Natural killer cell (primary cell): ENCODE measurements at places on chromosomes 2 and 18.

DNA sequence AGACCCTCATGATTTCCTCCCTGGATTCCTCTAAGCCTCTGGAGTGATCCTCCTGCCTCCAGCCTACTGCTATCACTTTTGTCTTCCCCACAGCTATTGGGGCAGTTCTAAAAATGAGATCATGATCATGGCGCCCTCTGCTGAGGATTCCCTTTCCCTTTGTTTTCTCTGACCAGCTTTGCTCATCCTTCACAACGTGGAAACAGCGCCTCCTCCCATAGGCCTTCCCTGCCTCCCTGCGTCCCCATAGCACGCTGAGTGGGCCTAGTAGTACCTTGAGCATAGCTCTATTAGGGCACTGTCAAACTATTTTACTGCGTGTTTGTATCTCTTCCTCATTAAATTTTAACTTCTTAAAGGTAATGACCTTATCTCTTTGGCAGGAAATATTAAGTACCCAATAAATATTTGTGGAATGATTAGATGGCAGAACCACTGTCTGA, 207.0 kb upstream of the FANCL start:
- DNase-seq, result no peak

DNA sequence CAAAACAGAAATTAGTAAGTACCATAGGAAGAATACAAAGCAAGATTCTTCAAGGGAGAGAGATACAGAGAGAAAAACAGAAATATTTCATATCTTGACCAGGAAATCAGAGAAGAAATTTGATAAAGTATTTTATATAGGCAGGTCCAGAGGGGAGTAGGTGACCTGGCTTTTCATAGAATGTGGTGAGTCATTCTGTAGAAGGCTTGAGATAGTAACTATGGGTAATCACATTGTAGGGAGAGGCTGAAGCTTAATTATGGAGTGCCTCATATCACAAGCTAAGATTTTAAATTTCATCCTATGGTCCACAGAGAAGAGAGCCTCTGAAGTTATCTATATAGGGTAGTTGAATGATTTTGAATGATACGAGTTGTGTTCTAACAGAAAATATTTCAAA, 195.0 kb upstream of the CYRIA start:
- no peak for DNase-seq

DNA sequence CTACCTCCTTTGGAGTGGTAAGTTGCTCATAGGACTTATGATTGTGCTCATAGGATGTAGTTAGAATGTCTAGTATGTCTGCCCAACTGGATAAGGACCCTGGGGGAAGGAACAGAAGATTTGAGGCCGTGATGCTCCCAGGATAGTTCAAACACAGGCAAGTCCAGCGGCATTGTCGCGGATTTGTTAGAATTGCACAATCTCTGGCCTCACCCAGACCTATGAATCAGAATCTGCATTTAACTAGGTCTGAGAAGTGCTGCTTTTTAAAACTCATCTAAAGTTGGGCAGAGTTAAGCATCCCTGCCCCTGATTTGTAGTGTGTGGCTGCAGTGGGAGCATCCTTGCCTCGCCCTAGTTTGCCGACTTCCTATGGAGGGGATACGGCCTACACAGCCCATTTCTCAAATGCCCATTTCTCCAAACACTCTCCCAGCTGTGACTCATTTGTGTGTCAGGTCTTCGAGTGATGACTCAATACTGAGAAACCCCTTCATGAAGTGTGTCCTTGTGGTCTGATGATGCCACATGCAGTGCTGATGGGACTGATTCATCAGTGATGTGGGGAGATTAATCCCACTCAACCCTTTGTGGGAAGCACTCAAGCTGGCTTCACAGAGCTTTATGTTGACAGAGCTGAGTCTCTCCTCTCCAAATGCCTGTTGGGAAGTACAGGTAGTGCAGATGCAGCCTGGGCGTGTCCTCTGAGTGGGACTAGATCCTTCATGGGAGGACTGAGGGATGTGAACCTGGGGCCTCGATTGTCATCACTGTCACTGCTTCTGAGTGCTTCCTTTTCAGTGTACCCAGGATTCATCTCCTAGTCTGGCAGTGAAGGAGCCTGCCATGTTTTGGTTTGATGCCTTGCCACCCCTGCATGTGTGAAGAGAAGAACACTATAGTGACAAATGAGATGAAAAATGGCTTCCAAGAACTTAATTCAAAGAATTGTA, 18.7 kb downstream of the SMIM21 start:
- no peak for DNase-seq

DNA sequence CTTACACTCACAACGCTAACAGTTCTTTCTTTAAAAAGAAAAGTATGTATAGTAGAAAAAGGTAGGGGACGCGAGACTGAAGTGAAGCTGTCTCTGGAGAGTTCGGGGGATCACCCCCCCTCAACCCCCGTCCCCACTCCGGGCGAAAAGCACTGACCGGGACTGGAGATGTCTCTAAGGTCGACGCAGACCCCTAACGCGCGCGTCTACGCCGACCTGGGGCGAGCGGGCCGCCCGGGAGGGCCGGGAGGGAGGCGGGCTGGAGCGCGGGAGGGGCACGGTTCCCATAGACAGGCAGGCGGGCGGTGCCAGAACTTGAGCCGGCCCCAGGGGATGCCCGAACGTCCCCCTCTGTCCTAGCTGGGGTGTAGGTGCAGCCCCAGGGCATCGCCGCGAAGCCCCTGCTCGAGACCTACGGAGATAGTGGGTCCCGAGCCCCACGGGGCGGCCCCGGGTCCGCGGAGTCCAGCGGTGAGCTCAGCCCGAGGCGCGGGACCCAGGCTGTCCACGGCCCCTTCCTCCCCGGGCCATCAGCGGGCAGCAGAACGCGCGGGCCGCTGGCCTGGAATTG, 82.2 kb downstream of the CHRNA1 start:
- DNase-seq, result peak; percentile 60

- DNase-seq, result no peak
These were observed 64.3 kb upstream of the RTN4 start for GRCh38 chr2:55114597-55114996.

DNA sequence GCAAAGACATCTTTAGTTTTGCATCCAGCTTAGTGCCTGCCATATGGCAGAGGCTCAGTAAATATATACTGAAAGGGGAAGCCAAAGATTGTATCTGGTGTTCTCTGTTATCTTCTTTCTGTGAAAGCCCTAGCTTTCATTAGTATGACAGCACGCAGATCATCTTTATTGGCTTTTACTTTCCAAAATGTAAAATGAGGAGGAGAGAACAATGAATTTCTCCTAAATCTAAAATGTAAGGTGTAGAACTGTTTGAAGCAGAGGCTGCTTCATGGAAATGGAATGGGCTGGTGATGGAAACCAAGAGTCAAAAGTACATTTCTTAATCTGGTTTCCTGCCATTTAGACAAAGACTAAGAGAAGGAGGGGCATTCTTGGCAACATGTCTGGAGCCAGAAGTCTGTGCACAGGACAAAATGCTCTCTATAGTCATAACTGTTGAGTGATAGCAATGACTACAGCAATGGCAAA, 1029.9 kb upstream of the PIK3C3 start:
- no peak for DNase-seq

GRCh38 chr2:2850859-2851258, 519.8 kb upstream of the MYT1L start:
- DNase-seq, result no peak

DNA sequence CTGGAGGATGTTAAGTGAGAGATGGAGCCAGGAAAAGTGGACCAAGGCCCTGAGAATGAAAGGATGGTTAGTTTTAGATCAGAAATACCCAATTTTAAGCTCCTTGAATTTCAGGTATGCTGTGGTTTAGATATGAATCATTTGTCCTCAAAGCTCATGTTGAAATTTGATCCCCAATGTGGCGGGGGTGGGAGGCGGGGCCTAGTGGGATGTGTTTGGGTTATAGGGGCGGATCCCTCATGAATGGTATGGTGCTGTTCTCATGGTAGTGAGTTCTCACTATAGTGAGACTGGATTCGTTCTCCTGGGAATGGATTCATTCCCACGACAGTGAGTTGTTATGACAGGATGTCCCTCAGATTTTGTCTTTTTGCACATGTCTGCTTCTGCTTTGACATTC, 11.4 kb downstream of the MYO5B start:
- no peak for DNase-seq

- peak; percentile 76 for DNase-seq
These were observed 754.9 kb downstream of the RNF144A start for GRCh38 chr2:7672027-7672684.

- no peak for DNase-seq
These were observed 127.8 kb upstream of the SIX3 start for GRCh38 chr2:44813658-44814057.

DNA sequence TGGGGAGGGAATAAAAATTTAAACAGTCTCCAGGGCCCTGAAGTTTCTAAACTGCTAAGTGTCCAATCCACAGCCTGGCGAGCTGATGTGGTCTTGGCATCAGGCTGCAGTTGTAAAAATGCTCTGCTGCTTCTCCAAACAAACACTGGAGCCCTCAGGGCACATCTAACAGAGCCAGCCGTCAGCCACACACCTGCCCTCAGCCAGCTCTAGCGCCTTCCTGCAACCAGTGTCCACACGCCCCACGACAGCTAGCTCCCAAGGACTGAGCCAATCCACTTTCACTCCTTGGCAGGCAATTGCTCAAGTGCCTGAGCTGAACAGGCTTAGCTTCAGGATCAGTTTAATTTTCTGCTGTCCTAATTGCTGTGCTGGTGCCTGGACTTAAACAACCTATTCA, 446.4 kb upstream of the RAB12 start:
- no peak for DNase-seq

DNA sequence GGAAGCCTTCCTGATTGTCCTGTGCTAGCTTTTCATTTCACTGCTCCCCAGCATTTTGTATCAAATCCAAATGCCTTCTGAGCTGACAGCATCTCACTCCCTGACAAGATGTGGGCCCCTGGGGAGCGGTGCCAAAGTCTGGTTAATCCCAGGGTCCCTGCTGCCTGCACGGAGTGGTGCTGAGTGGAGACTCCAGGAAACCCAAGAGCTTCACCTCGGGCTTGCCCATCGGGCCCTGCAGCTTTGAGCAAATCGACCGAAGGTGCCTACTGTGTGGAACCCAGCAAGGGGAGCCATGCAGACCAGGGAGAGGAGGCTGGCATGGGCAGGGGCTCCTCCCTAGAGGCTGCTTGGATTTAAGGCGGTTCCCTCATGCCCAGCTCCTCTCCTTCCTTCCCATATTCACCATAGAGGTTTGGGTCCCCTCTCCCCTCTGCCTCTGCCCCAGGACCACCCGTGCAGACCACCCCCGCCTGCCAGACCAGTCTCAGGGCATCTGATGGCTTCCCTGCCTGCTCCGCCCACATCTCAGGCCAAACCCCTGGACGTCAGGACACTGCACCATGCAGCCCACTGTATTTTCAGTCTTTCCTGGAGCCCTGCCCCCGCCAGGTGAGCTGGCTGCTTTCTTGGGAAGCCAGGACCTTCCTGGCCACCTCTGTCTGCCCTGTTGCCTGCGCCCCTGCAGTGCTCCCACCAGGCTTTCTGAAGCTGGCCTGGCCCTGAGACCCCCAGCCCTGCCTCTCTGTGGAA, 37.8 kb downstream of the RRM2 start:
- no peak for DNase-seq

DNA sequence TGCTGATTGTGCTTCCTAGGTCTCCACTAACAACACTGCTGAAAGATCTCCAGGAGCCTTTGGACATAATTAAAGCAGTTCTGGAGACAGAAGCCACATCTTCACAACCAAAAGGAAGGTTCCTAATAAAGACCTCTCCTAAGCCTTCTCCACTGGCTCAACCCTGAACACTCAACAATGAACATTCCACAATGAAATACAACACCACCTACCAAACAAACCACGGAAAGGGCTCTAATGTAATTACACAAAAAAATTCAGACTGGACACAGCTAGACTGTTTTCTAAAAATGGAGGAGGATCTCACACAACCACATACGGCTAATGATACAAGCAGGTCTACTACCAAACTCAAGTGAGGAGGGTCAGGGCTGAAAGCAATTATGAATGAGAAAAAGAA, 43.6 kb downstream of the NOL10 start:
- DNase-seq, result no peak

- DNase-seq, result no peak
These were observed 3.4 kb downstream of the HS6ST1 start for GRCh38 chr2:128315122-128315828.

- no peak for DNase-seq
These were observed 42.1 kb downstream of the CAPN13 start for GRCh38 chr2:30765191-30765590.

- DNase-seq, result no peak
These were observed 8.9 kb downstream of the ZFP36L2 start for GRCh38 chr2:43217228-43218154.

- no peak for DNase-seq
These were observed 9.8 kb downstream of the KCNF1 start for GRCh38 chr2:10921525-10921924.

DNA sequence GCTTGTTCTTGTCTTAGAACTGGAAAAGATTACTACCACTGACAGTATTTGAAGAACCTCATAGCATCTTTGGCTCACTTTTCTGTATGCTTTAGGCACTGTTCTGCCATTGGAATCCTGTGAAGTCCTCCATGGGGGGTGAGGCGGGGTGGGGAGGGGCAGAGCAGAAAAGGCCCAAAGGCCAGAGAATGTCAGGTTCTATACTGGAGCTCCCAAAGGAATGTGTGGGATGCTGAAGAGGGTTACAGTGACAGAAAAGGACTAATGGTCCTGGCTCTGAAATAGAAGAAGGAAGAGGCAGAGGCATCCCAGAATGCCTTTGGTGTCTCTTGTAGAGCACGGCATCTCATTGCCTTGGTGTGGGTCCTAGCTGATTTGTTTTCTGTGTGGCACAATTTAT, 141.9 kb downstream of the HAUS1 start:
- no peak for DNase-seq

DNA sequence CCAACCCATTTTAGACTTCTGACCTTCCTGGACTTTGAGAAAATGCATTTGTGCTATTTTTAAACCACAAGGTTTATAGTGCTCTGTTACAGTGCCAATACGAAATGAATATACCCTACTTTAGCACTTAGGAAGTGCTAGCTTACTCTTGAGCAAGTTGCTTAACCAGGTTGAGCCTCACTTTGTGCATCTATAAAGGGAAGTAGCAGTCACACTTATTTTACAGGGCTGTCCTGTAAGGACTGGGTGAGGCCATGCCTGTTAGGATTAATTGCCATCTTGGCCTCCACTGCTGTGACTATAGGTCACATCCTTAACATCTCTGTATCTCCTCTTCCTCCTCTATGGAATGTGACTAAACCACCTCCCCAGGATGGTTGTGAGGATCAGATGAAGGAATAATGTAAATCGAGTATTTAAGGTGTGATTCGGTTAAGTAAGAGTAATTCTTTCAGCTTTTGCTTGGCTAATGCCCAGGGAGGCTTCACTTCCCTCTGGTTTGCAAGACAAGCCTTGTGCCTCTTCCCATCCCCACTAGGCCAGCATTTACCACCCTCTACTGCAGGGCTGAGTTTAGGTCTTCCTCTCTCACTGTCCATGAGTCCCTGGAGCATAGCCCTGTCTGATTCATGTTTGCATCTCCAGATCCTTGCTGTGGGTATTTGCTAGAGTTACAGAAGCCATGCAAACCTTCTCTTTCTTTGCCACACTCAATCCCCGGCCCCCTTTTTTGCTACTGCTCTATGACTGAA, 341.2 kb downstream of the ZNF521 start:
- DNase-seq, result no peak

GRCh38 chr2:176018708-176019107, 16.6 kb upstream of the LNPK start:
- no peak for DNase-seq
